ENCODE measurements at places on chromosomes 12 and 14.

DNA sequence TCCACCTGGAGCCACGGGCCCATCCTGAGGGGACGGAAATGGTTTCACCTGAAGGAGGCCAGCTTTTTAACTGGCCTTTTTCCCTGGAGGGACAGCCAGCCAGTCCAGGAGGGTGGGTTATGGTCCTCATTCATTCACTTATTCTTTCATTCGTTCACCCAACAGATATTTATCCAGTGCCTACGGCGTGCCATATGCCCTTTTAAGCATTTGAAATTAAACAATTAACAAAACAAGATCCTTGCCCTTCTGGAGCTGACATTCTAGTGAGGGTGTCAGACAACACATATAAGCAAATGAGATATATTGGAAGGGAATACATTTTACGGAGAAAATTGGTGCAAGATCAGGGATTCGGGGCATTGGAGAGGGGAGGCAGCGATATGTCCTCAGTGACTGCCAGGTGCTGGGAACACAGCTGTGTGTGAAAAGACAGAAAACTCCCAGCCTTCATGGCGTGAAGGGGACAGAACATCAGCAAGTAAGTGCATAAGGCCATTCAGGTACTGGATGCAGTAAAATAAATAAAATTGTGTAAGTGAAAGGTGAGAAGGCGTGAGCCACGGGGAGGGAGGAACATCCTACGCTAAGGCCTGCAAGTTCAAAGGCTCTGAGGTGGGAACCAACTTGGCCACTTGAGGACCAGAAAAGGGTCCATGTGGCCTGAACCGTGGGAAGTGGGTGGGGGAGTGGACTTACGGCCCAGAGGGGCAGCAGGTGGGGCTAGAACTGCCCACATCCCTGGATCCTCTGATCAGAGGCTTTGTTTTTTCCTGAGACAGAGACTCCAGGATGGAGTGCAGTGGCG lies 684 bp upstream of the ABCB9 start:
- no peak for DNase-seq

DNA sequence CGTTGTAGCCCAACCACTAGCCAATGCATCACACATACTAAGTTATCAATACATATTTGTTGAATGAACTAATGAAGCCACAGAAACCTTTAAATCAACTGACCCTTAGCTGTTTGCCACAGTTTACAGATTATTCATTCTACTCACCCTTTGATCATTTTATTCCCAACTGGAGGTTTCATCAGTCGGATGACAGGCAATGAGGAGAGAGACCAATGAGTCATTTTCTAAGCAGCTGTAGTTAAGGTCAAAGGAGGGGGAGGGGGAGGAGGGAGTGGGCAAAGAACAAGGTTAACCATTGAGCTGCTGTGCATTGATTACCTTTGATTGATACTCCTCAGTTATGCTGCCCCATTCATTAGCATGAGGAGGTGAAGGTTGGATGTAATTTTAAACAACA lies 469.5 kb downstream of the VRK1 start:
- no peak for DNase-seq

GRCh38 chr14:58598028-58598803 lies 39.5 kb upstream of the DACT1 start:
- no peak for DNase-seq

GRCh38 chr12:67299926-67300325 lies 30.8 kb downstream of the CAND1 start:
- no peak for DNase-seq

GRCh38 chr14:105861985-105862465 lies 335.6 kb downstream of the TMEM121 start:
- no peak for DNase-seq
